Aorta (tissue), 5 donors: ENCODE measurements at places on chromosomes 7 and 10. TPM values are rescaled to one million over a fixed set of nuclear protein-coding genes. Genes with fewer than 3 reads are reported as not detected.
A peak's percentile ranks its signal among the peaks of the same experiment; 100 is the strongest.

- H3K4me1 ChIP-seq: no peaks in the 10 kb centered on the region
- H3K36me3 ChIP-seq: no peaks in the 10 kb centered on the region
- H3K27me3 ChIP-seq: no peaks in the 10 kb centered on the region
- H3K4me3 ChIP-seq: no peak overlapping the region
- no peak for DNase-seq
Measured at GRCh38 chr7:54860843-54861242, 101.8 kb upstream of the SEC61G start.

The TMEM213 gene
- polyA plus RNA-seq: not detected

DNA sequence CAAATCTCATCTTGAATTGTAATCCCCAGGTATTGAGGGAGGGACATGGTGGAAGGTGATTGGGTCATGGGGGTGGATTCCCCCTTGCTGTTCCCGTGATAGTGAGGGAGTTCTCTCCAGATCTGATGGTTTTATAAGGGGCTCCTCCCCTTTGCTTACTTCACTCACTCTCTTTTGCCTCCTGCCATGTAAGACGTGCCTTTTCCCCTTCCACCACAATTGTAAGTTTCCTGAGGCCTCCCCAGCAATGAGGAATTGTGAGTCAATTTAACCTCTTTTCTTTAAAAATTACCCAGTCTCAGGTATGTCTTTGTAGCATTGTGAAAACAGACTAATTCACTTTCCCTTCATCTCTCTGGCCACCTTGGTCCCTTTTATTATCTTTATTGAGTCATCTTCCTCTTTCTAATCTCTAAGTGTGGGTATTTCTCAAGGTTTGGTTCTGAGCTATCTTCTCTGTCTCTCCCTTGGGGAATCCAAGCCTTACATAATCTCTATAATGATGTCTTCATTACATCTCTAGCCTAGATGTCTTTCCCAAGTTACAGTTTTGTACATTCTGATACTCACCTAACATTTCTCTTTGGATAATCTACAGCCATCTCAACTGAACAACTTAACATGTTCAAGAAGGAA, 99.1 kb upstream of the JCAD start:
- no peaks in the 10 kb centered on the region for H3K36me3 ChIP-seq
- no peaks in the 10 kb centered on the region for H3K4me1 ChIP-seq
- no peak overlapping the region for H3K4me3 ChIP-seq
- no peaks in the 10 kb centered on the region for H3K27me3 ChIP-seq

DNA sequence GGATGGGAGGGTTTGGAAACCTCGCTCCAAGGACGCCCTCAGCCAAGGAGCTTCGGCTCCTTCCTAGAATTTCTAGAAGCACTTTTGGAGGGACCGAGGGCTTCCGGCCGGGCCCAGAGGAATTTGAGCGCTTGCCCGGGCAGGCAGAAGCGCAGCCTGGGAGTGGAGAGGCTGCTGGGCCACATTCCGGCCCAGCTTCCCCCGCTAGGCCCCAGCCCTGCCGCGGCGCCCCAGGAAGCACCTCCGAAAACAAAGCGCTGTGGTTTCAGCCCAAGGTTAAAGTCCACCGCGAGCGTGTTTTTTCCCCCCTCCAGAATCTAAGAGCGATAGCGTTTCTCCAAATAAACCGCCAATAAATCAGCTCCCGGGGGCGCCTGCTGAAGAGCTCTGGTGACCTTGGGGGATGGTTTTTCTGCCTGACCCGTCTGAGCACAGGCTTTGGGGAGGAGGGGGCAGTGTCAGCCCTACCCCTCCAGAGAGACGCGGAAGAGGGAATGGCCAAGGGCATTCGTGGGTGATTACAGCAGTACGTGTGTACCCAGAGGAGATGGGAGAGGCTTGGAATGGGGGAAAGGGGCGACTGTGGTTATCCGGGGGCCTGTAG, 5.7 kb upstream of the TNRC18 start:
- no peaks in the 10 kb centered on the region for H3K27me3 ChIP-seq
- peak overlapping the region; percentile 99 for H3K4me3 ChIP-seq
- H3K27ac ChIP-seq: peak overlapping the region; percentile 52
- peak; percentile 69 for DNase-seq
- H3K4me1 ChIP-seq: no peaks in the 10 kb centered on the region

DNA sequence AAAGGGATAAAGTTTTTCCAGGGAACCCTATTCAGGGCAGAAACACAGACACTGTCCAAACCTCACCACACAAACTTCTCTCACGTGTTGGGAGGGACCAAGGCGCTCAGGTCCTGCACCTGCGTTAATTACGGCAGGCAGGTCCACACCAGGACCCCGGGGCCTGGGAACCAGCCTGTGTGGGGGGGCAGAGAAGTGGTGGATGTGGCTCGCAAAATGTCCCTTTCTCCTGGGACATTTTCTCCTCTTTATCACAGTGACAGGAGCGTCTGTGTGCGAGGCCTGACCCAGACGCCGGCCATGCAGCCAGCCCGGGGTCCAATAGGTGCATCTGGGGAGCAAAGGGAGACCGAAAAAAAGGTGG, 73.4 kb upstream of the ZNF722 start:
- peak overlapping the region; percentile 76 for H3K4me3 ChIP-seq
- H3K4me1 ChIP-seq: no peaks in the 10 kb centered on the region
- no peak for DNase-seq
- H3K27ac ChIP-seq: no peak overlapping the region
- no peaks in the 10 kb centered on the region for H3K36me3 ChIP-seq
- no peaks in the 10 kb centered on the region for H3K27me3 ChIP-seq
